Stimulated activated CD8-positive, alpha-beta memory T cell treated with anti-CD3 and anti-CD28 coated beads, Interleukin-12 subunit alpha, Interleukin-12 subunit beta, amount 100 ng/mL, for 1 hour (primary cell): ENCODE measurements at places on chromosomes 12 and 14.

DNA sequence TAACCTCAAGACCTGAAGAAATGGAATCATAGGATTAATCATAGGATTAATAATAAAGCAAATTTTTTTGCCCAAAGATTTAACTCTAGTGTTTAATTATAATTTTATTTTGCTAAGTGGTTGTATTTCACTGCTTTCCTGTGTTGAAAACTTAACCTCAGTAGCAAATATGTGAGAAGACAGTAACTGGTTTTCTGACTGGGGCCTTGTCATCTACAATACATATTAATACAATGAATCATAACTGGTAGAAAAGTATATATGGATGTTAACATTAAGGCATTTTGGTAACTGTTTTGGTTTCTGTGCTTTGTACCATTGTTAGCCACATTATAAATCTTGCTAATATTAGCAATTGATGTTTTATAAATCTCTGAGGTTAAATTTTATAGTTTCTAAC, 92.2 kb downstream of the ACSS3 start:
- DNase-seq: no peak

DNA sequence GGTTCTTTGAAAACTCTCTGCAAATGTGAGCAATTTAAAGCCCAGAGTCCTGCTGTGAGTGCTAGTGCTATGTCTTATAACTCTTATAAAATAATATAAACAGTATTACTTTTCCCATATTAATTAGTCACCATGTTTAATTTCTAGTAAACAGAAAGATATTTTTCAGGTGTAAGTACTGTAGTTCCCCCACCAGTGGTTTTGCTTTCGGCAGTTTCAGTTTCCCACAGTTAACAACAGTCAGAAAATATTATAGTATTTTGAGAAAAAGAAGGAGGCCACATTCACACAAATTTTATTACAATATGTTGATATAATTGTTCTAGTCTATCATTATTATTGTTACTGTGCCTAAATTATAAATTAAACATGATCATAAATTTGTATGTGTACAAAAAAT, 800.5 kb downstream of the LRFN5 start:
- no peak for DNase-seq

GRCh38 chr12:49233842-49234526, 30.9 kb upstream of the TUBA1C start:
- no peak for DNase-seq

- no peak for DNase-seq
Measured at GRCh38 chr12:1474574-1475153, 119.7 kb downstream of the FBXL14 start.

- DNase-seq: no peak
Measured at GRCh38 chr14:61474015-61474414, 152.6 kb downstream of the PRKCH start.

GRCh38 chr14:44422699-44423098, 84.4 kb downstream of the FSCB start:
- no peak for DNase-seq
